ENCODE measurements at places on chromosomes 12 and 14.

DNA sequence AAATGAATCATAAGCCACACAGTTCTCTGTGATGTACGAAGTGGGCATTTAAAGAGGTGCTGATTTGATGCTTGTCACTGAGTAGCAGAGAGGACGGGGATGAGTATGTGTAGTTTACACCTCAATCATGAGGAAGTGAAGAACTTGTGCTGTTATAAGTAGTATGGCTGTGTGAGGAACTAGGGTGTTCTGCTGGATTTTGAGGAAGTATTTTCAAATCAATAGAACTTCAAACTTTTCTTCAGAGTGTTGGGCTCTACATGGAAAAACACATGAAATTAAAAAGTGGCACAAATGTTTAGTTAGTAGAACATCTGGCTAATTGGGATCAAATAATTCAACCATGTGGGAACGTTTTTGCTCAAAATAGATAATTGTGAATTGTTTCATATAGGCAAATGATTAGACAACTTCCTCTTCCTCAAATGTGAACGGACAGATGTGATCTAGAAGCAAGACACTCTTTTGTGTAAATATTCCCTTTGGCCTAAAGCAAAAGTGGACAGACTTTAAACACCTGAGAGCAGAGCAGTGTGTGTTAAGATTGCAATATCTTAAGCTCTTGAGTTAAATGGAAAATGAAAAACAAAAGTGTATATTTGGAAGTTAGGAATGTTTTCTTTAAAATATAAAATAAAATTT lies 168.5 kb downstream of the NAV3 start:
- no peak for DNase-seq

- peak; percentile 80 for DNase-seq
Measured at GRCh38 chr14:95544588-95544987, 9.7 kb downstream of the GLRX5 start.

GRCh38 chr14:100403105-100403504 lies 80.0 kb downstream of the SLC25A47 start:
- DNase-seq = no peak

DNA sequence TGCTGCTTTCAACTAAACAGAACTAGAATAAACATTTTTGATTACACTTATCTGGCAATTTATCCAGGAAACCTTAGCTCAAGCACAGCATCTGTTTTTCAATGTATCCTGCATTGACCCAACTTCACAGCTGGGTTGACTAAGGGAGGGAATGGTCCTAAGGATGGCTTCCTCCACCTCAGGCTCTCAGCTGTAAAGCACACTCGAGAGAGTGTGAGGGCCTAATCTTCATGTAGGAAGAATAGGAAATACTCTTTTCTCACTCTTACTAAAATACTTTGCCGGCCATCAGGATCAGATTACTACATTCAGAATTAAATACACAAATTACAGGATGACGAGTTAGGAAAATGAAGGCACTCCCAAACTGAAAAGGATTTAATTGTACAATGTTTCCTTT lies 7.2 kb downstream of the SETD3 start:
- DNase-seq = no peak

DNA sequence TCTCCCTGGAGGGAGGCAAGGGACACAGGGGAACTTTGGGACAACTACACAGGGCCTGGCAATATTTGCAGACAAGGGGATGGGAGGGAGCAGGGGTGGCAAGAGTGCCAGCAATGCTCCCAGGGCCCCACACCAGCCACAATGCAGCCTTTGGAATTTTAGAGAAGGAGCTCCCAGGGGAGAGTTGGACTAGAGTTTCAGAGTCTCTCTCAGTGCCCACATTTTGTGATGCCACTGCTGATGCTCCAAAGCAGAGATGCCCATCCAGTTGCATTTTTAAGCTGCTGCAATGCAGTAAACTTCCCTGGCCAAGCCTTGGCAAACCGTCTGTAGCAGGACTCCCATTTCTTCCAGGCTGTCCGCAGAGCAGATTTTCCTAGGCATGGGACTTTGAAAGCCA lies 98.9 kb downstream of the ZFP36L1 start:
- peak; percentile 87 for DNase-seq

DNA sequence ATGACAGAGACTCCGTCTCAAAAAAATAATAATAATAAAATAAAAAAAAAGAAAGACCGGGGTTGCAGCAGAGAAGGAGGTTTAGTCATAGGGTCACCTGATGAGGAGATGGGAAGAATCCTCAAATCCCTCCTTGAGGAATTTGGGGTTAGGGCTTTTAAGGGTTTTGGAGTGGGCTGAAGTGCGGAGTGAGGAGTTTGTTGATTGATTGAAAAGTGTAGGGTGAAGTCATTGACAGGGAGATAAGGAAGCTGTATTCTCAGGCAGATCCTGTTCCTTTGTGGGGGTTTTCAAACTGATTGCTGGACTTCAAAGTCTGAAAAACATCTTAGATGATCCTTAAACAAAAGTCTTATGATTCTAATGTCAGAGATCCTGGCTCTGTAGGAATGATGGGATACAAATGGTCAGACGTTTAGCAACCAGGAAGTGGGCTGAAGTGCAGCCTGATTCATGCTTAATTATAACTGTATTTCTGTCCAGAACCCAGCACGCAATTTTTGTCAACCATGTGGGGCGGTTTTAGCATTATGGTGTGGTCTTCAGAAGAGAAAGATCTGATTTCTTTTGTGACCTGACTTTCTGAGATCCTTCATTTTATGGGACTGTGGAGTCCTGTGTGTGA lies 16.0 kb downstream of the FNTB start:
- peak; percentile 32 for DNase-seq

- DNase-seq = no peak
Measured at GRCh38 chr14:103679351-103679750, 35.9 kb downstream of the XRCC3 start.

DNA sequence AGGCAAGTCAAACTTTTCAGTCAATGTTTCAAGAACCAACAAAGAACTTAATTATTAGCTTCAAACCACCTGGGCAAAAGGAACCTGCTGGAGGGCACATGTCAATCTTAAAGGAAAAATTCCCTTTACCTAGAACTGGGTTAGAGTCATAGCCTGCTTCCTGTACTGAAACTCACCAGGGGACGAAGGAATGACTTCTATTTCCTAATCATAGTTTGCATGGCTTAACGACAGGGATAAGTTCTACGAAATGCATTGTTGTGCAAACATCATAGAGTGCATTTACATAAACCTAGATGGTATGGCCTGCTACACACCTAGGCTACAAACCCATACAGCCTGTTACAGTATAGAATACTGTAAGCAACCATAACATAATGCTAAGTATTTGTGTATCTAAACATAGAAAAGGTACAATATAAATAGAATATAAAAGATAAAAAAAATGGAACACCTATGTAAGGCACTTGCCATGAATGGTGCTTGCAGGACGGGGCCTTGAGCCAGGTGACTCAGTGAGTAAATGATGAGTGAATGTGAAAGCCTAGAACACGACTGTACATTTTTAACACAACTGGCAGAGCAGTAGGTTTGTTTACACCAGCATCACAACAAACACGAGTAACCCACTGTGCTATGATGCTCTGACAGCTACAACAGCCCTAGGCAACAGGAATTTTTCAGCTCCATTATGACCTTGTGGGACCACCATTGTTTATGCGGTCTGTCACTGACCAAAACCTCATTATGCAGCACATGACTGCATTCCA lies 234.9 kb upstream of the CAND1 start:
- no peak for DNase-seq

- DNase-seq = peak; percentile 8
Measured at GRCh38 chr12:126663304-126664094, 1598.3 kb downstream of the AACS start.

- no peak for DNase-seq
Measured at GRCh38 chr14:96455588-96455987, 46.6 kb upstream of the PAPOLA start.

- no peak for DNase-seq
Measured at GRCh38 chr14:23577004-23577681, 1.4 kb downstream of the JPH4 start.

DNA sequence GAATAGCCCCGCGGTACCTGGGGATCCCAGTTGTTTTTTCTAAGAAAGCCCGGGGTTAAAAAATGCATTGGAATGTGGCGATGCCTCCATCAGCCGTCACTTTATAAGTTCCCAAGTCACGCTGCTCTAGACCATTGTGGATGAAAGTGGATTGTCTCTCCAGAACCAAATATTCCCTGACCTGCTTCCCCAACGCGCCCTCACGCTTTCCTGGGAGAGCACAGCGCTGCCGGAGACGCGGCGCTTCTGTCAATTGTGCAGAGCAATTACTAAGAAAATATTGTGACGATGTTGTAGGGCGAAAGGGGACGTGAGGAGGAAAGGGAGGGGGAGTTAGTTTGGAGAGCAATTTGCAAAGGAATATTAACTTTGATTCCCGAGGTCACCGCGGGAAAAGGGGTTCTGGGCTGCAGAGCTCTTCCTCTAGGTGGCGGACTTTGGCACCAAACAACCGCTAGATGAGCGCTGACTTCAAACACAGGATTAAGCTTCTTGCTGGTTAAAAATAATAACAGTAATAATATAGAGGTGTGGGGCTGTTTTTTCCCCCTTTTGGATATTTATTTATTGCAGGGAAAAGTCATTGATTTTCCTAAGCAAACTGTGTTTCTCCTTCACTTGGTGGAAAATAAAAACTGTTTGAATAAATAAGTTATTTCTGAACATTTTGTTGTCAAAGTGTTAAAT lies 9.6 kb upstream of the FOXG1 start:
- DNase-seq = peak; percentile 40

- DNase-seq = peak; percentile 10
Measured at GRCh38 chr12:31813305-31813704, 84.5 kb upstream of the AMN1 start.

- no peak for DNase-seq
Measured at GRCh38 chr12:2359725-2360629, 307.2 kb downstream of the CACNA1C start.

DNA sequence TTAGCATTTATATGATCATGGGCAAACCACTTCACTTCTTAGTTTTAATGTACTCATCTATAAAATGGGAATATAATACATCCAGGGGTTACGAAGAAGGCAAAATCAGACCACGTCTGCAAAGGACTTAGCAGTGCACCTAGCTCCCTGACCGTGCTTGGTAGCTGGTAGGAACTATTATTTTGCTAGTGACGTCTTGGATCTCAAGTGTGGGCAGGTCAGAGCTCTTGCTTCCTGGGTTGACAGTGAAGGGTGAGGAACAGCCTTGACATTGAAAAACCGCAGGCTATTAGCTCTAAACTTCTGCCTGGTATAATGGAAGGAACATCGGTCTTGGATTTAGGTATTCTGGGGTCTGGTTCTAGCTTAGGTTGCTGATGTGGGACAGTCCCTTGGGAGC lies 89.3 kb upstream of the MED13L start:
- DNase-seq = no peak

DNA sequence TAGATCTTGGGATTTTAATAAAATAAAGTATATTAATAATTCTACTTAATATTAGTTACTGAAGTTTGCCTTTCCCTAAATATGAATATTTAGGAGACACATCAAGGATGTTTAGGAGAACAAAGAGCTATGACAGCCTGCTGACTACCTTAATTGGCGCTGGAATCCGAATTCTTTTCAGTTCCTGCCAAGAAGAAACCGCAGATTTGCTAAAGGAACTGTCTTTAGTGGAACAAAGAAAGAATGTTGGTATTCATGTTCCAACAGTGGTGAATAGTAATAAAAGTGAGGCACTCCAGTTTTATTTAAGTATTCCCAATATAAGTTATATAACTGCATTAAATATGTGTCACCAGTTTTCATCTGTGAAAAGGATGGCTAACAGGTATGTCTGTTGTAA lies 54.5 kb downstream of the MIS18BP1 start:
- peak; percentile 30 for DNase-seq

GRCh38 chr14:104715416-104715815 lies 8.6 kb upstream of the ADSS1 start:
- DNase-seq = no peak

DNA sequence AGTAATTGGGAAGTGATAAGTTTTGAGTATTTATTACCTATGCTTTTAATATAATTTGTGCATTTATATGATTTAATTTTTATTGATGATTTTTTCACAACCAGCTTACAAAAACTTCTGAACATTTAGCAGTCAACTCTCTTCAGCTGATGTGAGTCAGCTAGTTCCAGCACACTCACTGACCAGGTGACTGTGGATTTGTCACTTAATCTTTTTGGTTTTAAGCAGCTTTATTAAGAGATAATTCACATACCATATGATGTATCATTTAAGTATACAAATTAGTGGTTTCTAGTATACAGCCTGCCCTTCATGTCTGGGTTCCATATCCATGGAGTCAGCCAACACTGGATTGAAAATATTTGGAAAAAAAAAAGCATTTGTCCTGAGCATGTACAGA lies 103.5 kb downstream of the SYNE2 start:
- DNase-seq = no peak

DNA sequence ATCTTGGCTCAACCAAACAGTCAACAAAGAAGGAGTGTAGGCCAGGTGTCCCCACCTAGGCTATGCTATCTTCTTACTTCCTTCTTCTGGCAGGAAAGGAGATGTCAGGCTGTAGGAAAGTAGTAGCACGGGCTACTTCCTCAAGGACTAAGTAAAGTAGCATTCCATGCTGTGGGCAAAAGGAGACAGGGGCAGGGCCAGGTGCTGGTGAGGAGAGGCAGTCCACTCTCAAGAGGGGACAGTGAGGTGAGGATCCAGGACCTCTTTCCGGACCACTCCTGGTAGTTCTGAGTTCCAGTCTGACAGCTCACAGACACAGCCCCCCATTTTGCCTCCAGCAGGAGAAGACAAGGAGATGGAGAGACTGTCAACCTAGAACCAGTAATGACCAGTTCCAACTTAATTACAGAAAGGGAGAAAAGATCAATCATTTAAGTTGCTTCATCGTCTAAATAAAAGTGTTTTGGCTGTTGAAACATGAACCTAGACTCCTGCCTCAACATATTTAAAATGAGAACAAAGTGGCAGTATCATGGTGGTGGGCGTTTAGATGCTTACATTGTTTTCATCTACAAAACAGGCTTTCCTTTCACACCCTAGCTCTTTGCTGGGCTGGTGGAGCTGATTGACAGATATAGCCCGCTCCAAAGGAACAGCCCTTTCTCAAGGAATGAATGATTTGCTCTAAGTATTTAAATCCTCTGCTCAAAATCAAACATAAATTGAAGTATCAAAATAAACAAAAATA lies 5.1 kb upstream of the SSTR1 start:
- no peak for DNase-seq

- DNase-seq = no peak
Measured at GRCh38 chr12:123916729-123917128, 55.9 kb downstream of the CCDC92 start.

DNA sequence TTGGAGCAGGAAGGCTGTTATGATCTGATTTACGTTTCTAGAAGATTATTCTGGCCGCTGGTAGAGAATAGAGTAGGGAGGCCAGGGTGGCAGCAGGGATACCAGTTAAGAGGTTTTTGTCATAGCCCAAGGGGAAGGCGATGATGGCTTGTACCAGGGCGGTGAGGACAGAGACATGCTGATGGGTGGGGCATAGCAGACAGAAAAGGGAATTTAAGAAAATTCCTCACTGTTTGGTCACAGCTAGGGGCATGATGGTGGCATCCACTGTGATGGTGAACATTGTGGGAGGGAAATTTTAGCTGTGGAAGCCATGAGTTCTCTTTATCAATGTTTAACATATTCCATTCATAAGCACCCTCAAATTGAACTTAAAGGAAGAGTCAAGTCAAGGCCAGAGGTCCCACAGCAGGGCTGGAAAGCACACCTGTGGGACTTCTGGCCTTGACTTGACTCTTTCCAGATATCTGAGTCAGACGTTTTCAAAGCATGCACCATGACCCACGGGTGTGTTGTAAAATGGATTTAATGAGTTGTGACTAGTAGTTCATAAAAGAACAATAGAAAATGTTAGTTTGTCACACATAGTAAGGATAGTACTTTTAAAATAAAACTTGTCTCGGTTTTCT lies 134.6 kb downstream of the CHST11 start:
- DNase-seq = no peak
